NCI-H524 treated with DMSO at 0.1 percent for 48 hours (cell line): ENCODE measurements at places on chromosomes 12 and 14.
A peak's percentile ranks its signal among the peaks of the same experiment; 100 is the strongest.

GRCh38 chr12:64650762-64651161 is 40.5 kb downstream of the RASSF3 start:
- no peak for DNase-seq

DNA sequence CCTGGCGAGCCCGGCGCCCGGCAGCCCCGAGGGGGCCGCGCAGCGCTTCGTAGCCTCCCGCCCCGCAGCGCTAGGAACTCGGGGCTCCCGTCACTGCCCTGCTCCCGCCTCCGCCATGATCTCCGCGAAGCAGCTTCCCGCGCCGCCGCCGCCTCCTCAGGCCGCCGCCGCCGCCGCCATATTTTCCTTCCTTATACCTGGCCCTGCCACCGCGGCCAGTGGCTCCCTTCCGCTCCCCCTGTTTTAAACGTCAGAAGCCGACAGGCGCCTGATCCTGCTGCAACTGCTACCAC is 286 bp downstream of the PPP4R3A start:
- DNase-seq = no peak

DNA sequence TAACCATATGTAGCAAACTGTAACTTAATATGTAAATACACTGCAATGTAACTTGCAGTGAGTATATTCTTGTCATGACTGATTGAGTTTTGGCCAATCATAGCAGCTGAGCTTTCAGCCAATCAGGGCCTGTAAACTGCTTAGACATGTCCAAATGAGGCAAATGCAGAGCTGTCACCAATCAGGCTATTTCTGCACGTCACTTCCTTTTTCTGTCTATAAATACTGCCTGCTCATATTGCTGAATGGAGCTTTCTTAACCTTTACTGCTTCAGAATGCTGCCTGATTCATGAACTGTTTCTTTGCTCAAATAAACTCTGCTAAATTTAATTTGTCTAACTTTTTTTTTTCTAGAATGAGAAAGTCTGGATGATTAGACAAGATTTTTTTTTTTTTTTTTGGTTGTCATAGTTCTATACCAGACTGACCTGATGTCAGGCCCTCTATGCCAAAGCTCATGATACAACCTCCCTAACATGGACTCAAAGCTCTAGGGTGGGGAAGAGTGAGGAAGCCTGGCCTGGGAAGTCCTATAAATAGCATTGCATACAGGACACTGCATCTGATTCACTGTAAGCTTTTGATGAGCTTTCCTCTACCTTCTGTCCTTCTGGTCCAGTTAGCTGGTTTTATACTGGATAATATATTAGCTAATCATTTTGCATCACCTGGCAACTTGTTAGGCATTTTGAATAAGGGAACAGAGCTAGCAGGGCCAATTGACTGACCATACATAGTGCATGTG is 12.0 kb downstream of the MGP start:
- DNase-seq = peak; percentile 18

GRCh38 chr14:65185829-65186228 is 83.5 kb upstream of the MAX start:
- no peak for DNase-seq

DNA sequence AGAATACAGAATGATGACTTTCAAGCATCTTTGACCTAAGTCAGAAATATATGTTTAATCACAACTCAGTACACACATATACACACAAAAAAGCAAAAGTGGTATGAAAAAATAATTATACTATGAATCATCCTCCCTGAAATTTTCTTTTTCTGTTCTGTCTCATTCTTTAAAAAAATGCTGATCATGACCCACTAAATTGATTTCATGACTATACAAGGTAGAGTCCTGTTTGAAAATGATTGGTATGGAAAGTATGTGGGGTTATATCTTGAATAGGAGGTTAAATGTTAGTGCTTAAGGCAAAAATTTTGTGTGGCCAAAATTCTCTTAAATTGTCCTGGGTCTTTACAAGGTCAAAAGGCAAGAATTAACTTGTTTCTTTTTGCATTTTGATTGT is 80.4 kb downstream of the SUDS3 start:
- DNase-seq = no peak

- peak; percentile 91 for DNase-seq
Observed at GRCh38 chr12:116964054-116965050, 53.6 kb downstream of the FBXW8 start.

DNA sequence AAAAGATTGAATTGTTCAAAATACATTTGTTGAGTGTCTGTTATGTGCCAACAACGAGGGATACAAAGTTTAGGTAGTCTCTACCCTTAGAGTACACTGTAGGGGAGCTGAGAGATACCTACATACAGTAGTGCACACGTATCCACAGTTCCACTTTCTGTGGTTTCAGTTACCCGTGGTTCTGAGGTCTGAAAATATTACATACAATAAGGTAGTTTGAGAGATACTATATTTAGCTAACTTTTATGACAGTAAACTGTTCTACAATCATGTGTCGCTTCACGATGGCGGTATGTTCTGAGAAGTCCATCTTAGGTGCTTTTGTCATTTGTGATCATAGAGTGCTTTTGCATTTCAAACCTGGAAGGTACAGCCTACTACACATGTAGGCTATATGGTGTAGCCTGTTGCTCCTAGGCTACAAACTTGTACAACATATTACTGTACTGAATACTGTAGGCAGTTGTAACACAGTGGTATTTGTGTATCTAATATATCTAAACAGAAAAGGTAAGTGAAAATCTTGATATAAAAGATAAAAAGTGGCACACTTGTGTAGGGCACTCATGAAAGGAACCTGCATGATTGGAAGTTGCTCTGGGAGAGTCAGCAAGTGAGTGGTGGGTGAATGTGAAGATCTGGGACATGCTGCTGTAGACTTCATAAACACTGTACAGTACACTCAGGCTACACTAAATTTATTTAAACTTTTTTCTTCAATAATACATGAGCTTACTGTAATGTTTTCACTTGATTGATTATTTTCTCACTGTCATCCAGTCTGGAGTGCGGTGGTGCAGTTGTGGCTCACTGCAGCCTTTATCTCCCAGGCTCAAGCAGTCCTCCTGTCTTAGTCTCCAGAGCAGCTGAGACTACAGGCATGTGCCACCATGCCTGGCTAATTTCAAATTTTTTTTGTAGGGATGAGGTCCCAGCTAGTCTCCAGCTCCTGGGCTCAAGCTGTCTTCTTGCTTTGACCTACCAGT is 4.0 kb downstream of the CPSF6 start:
- no peak for DNase-seq

DNA sequence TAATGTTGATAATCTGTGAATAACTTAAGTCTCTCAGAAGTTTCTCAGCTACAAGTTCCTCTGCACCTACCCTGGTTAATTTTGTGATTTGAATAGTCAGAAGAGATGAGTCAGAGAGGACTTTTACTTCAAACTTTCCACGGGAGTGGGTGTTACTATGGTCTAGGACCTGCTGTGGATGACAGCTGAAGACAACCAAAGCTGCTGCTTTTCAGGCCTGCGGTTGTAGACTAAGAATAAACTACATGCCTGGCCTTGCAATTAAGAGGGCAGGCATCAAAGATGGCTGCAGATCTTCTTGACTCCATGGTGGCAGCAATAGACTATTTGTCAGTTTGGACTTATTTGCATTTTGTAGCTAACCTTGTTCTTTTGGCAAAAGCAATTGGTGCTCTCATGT is 227.1 kb upstream of the KRR1 start:
- no peak for DNase-seq

GRCh38 chr12:119748497-119748896 is 80.6 kb downstream of the PRKAB1 start:
- no peak for DNase-seq

GRCh38 chr12:124289634-124290600 is 5.0 kb upstream of the RFLNA start:
- no peak for DNase-seq

DNA sequence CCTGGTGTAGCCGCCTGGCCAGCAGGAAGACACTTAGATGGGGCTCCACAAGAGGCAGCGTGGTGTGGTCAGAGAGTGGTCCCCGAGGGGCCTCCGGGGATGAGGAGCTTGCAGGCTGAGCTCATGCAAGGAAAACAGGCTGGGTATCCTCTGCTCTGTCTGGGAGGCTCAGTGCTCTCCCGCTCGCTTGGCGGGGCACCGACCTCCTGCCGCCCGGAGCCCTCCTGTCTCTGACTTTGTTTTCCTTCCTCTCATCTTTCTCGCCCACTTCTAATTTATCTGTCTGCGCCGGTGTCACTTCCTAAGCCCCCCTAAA is 31.3 kb upstream of the DLK1 start:
- no peak for DNase-seq

GRCh38 chr14:98633380-98633779 is 638.6 kb downstream of the BCL11B start:
- DNase-seq = peak; percentile 79

DNA sequence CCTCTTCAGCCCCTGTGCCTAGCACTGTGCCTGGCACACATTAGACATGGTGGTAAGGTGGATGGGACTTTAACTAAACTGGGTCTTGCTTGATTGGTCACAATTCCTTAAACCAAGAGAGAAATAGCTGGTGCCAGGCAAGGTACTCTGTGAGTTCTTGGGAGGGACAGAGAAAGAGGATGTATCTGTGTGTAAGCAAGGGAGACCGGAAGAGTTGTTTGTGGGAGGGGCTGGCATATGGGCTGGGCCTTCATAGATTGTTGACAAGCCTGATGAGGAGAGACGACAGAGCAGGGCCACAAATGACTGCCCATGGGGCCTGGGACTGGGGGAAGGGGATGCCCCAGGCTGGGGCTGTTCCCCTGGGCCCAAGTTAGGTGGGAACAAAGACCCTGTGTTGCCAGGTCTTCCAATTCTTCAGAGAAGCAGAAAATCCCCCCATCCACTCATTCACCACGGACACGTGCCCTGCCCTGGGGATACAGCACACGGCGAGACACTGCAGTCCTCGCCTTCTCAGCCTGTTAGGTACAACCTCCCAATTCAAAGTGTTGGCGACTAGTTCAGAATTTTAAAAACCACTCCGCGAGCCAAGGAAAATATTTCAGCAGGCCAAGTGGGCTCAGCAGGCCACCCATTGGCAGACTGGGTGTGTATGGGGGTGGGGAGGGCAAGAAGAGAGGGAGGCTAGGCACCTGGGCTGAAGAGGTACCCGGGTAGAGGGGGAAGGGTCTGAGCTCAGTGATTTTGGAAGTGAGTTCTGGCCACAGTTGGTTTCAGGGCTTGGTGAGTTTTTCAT is 11.4 kb upstream of the CYP46A1 start:
- no peak for DNase-seq

- no peak for DNase-seq
Observed at GRCh38 chr12:115354007-115354890, 670.3 kb upstream of the TBX3 start.

- no peak for DNase-seq
Observed at GRCh38 chr12:131921866-131922769, 7.0 kb upstream of the PUS1 start.

DNA sequence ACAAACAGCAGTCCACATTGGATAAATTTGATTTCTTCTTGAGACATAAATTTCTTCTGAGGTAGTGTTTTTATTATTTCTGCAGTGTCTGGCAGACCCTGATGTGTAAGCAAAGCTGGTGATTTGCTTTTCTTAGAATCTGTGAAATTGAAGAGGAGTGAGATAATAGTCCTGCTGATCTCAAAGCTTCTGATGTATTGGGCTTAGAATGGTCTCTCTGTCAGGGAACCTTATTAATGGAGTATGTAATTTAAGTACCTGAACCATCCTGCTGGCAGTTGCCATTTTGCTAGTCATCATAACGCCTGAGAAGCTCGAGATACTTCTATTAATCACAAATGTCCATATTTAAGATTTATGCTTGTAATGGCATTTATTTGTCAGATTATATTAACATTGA is 464.5 kb upstream of the PRICKLE1 start:
- DNase-seq = no peak

- no peak for DNase-seq
Observed at GRCh38 chr14:81535396-81536164, 1.9 kb upstream of the SEL1L start.

- no peak for DNase-seq
Observed at GRCh38 chr14:34436118-34436905, 25.7 kb downstream of the SPTSSA start.

DNA sequence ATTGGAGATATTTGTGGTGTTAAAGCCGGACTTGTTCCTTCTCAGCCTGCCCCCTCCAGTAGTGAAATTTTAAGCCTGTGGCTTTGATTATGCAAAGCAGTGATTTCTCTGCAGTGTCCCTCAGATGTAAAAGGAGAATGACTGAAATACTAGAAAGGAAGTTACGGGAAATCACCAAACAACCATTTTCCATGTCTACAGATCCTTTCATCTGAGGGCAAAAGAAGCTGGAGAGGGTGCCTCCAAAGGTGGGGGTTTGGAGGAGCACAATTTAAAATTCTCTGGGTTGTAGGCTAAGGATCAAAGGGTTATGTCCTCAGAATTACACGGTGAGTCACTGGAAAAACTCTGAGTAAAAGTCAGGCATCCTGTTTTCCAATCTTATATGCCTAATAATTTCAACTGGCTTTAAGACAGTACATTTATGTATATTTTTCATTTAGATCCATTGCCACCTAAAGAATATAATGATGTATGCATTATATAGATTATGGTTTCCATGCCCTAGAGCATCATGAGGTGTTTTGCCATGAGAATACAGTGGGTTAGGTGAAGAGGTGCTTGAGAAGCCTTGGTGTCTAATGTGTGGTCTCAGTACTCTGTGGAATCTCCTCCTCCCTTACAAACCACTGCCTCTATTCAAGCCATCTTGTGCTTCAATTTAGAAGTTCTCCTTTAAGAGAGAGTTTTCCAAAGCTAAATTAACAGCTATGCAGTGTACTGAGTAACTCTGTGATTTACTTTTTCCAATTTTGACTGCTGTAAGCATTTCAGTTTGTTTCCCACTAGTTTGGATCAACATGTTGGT is 362.1 kb downstream of the RAD51B start:
- DNase-seq = no peak

GRCh38 chr14:78840898-78841297 is 670.7 kb downstream of the NRXN3 start:
- DNase-seq = peak; percentile 81

GRCh38 chr12:32609966-32610365 is 69.1 kb upstream of the DNM1L start:
- no peak for DNase-seq

GRCh38 chr14:54700717-54701116 is 133.8 kb downstream of the SAMD4A start:
- DNase-seq = no peak

- DNase-seq = no peak
Observed at GRCh38 chr14:91350483-91350812, 67.2 kb downstream of the CCDC88C start.

GRCh38 chr14:53983112-53983511 is 26.5 kb upstream of the BMP4 start:
- DNase-seq = no peak

GRCh38 chr12:63440048-63440447 is 228.2 kb downstream of the DPY19L2 start:
- DNase-seq = no peak

- no peak for DNase-seq
Observed at GRCh38 chr12:127507341-127507740, 759.6 kb upstream of the TMEM132C start.

DNA sequence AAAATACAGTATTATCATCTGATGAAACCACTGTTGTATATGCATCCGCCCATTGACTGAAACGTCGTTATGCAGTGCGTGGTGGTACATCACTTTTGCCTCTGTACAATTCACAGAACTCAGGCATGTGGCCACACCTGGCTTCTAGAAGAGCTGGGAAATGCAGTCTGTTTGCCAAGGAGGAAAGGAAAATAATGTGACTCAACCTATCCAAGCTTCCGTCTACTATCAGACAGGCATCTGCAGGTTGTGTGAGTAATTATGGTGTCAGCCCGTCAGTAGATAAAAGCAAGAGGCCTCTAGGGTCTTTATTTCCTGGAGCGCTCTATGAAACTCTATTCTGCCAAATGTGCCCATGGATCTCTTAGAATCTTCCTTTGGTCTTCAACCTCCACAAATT is 111.6 kb downstream of the BBS10 start:
- no peak for DNase-seq
